A549 treated with AZD2906 at 1 μM for 4 hours (cell line): ENCODE measurements at places on chromosomes 16 and 17. TPM values are rescaled to one million over a fixed set of nuclear protein-coding genes. Genes with fewer than 3 reads are reported as not detected.

ACSM2A gene
- not detected in 5 replicates for total RNA-seq

GNG13 gene
- not detected in 5 replicates for total RNA-seq

CMTM2 gene
- total RNA-seq, result not detected in 5 replicates

GJC1 gene
- total RNA-seq, result 23.1 to 30.1 TPM (median 26.1 TPM) in 5 replicates

MYH1 gene
- total RNA-seq, result not detected in 5 replicates
